CD8-positive, alpha-beta T cell (primary cell): ENCODE measurements at places on chromosomes 12 and 14. TPM values are rescaled to one million over a fixed set of nuclear protein-coding genes. Genes with fewer than 3 reads are reported as not detected.

CYP27B1 gene
- total RNA-seq, result 2.2 TPM

- DNase-seq, result no peak
Measured at GRCh38 chr12:15227004-15227679, 5.9 kb upstream of the RERG start.

- no peak for DNase-seq
Measured at GRCh38 chr14:56794557-56795283, 15.6 kb downstream of the OTX2 start.

DNA sequence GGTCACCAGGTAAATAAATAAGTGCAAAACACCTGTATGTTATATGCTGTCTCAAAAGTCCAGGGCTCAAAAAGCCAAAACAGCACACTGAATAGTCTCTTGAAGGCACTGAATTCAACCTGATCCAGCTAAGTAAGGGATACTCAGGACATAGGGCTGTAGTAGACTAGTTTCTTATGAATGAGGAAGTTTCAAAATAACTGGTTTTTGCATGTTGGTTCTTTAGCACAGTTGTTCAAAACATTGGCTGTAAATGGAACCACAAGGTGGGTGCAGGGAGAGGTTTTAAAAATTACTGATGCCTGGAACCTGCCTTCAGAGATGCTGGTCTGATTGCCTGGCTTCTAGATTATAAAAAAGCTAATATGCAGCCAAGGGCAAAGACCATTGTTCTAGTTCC, 34.1 kb downstream of the NDUFA12 start:
- DNase-seq, result no peak

GRCh38 chr14:79321070-79321469, 890.2 kb downstream of the DIO2 start:
- DNase-seq, result no peak

GRCh38 chr12:31650918-31651317, 8.6 kb upstream of the ETFBKMT start:
- no peak for DNase-seq

DNA sequence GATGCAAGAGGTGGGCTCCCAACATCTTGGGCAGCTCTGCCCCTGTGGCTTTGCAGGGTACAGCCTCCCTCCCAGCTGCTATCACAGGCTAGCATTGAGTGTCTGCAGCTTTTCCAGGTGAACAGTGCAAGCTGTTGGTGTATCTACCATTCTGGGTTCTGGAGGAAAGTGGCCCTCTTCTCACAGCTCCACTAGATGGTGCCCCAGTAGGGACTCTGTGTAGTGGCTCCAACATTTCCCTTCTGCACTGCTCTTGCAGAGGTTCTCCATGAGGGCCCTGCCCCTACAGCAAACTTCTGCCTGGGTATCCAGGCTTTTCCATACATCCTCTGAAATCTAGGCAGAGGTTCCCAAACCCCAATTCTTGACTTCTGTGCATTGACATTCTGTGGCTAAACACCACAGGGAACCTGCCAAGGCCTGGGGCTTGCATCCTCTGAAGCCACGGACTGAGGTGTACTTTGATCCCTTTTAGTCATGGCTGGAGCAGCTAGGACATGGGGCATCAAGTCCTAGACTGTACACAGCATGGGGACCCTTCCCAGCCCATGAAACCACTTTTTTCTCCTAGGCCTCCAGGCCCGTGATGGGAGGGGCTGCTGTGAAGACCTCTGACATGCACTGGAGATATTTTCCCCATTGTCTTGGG, 24.0 kb upstream of the SLC38A1 start:
- DNase-seq, result no peak

- no peak for DNase-seq
Measured at GRCh38 chr14:89247457-89248122, 169.4 kb downstream of the FOXN3 start.

DNA sequence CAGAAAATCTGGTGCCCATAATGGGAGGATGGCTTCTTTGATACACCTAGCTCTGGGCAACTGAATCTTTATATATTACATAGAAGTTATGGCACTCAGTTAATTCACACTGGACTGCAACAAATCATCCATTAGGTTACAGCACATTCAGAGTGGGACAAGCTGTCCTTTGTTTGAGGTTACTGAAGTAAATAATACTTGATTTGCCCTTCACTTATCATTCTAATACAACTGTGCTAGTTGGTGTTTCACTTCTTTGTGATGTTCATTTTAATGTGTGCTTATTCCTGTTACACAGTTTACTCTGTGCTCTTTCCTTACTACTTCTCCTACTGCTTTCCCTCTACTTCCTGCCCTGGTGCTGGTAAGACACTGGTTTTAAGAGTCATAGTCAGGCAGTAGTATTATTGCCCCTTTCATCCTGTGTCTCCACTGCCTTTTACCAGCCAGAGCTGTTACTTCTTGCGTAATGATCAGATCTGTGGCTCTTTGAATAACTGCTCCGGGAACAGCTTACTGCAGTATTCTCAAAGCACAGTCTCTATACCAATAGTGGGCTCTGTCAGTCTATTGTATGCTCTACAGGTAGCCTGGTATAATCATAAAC, 36.4 kb upstream of the GXYLT1 start:
- no peak for DNase-seq

GRCh38 chr12:44053549-44054127, 217.8 kb downstream of the TMEM117 start:
- no peak for DNase-seq
